NCI-H1694 treated with DMSO at 0.1 percent for 48 hours (cell line): ENCODE measurements at places on chromosomes 5 and 9.
A peak's percentile ranks its signal among the peaks of the same experiment; 100 is the strongest.

DNA sequence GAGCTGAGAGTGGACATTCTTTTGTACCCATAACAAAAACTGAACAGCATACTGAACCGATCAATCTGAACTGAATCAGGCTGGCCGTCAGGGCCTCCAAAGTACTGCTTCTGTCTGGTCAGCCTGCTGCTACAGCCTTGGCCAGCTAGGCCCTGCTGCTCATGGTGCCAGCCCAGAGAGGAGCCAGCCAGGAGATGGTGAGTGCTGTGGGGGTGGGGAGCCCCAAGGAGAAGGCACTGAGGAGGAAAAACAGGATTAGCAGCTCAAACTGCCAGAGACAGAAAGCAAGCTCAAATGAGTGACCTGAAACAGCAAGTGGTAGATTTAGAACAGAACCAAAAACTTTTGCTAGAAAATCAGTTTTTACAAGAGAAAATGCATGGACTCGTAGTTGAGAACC lies 23.9 kb downstream of the SRP19 start:
- no peak for DNase-seq

DNA sequence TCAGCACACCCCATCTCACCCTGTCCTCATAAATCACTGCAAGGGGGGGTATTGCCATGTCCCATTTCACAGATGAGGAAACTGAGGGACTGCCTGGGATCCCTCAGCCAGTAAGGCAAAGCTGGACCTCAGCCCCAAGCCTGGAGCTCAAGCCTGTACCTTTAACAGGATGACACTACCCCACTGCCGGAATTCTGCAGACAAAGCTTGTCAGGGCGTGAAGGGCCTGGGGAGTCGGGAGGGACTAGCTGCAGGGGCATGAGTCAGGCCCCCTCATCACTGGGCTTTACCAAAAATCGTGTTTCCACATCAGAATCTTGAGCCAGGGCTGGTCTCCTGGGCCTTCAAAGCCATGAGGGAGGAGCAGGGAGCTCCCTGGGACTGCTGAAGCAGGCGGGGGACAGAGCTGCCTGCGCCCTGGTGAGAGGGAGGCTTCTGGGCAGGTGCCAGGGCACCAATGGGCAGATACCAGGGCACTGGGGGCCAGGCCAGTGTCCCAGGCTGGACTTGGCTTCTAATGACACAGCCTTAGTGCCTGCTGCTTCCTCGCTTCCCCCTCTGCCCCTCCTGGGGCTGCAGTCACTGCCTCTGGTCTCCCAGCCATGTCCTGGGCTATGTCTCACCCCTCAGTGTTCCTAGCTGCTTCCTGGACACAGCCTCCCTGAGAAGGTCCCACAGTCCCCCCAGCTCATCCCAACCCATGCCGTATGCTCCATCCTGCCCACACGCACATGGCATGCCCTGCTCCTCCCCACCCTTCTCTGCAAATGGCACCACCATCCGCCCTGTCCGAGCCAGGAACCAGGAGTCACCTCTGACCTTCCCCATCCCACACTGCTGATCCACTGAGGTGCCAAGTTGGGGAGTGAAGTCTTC lies 80.7 kb downstream of the LMX1B start:
- DNase-seq: no peak

- DNase-seq: no peak
Observed at GRCh38 chr5:74322191-74322590, 318.3 kb downstream of the ENC1 start.

GRCh38 chr9:17725399-17726010 lies 146.6 kb downstream of the SH3GL2 start:
- DNase-seq: no peak

GRCh38 chr9:3507395-3508077 lies 18.3 kb downstream of the RFX3 start:
- no peak for DNase-seq

GRCh38 chr5:6633469-6634245 lies 417 bp downstream of the SRD5A1 start:
- peak; percentile 7 for DNase-seq

DNA sequence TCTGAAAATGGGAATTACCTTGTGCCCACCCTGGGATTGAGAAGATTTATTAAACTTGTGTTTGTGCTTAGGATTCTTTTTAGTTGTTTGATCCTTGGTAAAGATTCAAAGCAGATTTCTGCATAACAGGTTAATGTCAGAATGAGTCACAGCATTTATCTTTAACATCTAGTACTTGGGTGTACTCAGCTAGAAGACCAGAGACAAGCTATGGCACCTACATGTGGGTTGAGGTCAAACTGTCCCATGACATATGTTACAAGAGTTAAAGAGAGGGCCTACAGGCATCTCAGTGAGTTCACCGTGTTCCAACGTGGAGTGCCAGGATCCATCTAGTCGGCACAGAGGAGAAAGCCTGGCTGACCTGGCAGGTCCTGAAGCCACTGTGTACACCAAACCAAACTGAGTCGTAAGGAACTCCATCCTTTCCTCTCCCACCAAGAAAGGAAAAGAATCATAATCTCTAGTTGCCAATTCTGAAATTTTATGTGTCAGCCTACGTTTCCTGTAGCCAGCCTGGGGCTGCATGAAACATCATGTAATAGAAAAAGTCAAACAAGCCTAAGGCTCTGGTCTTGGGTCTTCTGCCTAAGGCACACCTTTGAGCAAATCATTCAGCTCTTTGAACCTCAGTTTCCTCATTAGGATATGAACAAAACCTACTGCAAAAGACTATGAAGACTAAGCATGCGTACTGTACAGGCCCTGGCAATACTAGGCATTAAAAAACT lies 73.7 kb downstream of the RCL1 start:
- no peak for DNase-seq

GRCh38 chr5:41955432-41956024 lies 30.4 kb downstream of the FBXO4 start:
- no peak for DNase-seq

GRCh38 chr9:112863214-112863613 lies 27.5 kb downstream of the SLC46A2 start:
- no peak for DNase-seq

GRCh38 chr9:121160025-121160424 lies 41.6 kb downstream of the RAB14 start:
- no peak for DNase-seq

DNA sequence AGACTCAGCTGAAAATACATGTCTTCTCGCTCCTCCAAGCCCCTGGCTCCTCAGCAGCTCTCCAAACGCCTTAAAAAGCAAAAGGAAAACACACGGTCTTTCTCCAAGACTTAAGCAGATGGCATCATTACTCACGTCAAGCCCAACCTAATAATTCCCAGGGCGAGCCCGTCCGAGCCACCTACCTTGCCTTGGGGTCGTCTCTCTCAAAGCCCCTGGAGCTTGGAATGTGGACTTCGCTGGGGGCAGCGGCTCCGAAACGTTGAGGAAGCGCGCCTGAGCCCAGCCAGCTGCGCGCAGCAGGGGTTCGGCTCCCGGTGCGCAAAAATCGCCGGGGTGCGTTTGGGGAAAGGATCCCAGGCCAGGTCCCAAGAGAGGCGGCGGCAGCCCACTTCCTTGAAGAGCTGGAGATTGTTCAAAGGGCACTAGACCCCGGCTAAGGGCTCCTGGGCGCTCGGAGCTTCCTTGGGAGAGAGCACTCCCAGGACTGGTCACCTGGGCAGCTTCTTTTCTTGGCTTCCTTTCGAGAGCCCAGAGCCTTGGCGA lies 395 bp downstream of the DRD1 start:
- DNase-seq: no peak

GRCh38 chr5:170296036-170296934 lies 1.3 kb downstream of the LCP2 start:
- no peak for DNase-seq

- DNase-seq: no peak
Observed at GRCh38 chr9:131889437-131890251, 149.8 kb upstream of the RAPGEF1 start.

DNA sequence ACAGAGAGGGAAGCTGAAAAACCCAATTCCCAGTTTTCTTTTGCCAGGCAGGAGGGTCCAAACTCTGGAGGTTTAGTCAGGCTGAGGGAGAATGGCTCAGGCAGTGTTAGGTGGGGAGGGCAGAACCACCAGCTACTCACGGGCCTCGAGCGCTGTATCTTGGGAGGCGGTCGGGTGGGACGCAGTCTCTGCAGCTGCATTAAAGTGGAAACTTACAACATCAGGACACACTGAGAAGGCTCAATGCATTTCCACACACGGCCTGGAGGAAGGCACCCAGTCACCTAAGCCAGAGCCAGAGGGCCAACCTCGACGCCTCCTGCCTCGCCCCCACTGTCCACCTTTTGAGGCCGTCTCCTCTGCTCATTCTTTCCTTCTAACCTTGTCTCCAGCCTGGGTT lies 55.6 kb downstream of the CRB2 start:
- no peak for DNase-seq

GRCh38 chr9:4297786-4298254 lies 2.0 kb downstream of the GLIS3 start:
- peak; percentile 48 for DNase-seq

DNA sequence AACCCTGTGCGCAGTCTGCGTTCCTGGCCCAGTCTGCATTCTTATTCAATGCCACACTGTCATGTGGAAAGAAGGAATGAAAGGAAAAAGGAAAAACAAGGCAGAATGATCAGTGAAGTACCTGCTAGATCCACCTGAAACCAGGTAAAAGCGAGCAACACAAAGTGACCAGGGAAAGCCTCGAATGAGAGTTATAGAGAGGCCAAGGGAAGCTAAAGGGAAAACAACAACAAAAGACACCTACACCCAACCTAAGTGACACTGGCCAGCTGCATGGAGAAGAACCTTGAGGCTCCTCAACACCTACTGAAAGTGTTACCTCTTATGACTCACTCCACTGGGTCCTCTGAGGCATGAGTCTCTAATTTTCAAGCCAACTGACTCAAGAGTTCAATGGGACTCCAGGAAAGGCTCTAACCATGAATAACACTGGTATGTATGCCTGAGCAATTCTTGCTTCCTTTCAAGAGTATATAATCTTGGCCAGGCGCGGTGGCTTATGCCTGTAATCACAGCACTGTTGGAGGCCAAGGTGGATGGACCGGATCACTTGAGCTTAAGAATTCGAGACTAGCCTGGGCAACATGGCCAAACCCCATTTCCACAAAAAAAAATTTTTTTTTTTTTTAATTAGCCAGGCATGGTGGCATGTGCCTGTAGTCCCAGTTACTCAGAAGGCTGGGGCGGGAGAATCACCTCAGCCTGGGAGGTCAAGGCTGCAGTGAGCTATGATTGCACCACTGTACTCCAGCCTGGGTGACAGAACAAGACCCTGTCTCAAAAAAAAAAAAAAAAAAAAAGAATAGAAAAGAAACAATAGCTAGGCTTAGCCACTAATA lies 29.0 kb downstream of the MTMR12 start:
- DNase-seq: no peak

DNA sequence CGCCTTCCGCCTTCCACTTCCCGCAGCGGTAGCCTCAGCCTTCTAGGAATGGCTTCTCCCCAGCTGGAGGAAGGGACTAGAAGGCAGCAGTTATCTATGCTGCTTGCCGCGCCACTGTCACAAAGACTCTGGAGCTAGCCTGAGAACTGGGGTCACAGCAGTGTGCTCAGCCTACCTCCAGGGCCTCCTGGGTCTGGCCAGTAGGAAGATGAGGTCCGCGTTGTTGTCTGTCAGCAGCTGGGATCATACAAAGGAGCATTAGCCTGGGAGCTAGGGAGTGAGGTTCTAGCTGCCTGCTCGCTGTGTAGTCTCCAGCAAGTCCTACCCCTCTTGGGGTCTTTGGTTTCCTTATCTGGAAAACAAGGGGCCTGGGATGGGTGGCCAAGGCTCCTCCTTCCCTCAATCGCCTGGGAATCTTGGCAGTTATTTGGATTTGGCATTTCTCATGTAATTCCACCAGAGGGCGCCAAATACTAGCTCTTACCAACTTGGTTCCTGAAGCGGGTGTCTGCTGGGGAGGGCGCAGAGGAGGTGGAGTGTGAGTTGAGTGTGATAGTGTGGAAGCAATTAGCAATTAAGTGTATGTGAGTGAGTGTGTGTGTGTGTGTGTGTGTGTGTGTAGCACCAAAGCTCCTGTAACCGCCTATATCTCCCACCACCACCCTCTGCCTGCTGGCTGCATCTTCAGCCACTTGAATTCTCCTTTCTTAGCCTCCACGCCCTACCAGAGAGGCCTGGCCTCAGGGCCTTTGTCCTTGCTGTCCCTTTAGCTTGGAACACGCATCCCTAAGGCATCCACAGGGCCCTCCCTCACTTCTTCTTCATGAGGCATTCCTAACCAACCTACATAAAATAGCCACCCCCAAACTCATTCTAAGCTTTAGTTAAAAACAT lies 97.1 kb downstream of the ENTREP1 start:
- peak; percentile 38 for DNase-seq

GRCh38 chr5:62521319-62521718 lies 57.3 kb upstream of the LRRC70 start:
- DNase-seq: no peak

DNA sequence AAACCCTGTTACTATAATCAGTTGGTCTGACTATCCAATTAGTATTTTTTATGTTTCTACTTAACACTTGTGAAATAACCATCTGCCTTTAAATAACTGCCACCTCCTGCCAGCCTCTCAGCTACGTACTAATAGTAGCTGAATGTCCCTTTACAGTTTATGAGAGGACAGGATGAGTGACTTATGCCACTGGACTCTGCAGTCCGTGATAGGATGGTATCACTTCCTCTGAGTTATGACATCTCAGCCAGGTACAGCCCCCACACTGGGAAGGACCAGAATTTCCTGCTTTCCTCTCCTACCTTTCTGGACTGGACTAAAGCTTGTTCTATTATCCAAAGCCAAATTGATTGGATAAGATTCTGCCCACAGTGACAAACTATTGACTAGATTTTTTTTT lies 102.9 kb downstream of the ZFAND5 start:
- DNase-seq: no peak

- no peak for DNase-seq
Observed at GRCh38 chr5:128927644-128928043, 37.6 kb upstream of the SLC27A6 start.

DNA sequence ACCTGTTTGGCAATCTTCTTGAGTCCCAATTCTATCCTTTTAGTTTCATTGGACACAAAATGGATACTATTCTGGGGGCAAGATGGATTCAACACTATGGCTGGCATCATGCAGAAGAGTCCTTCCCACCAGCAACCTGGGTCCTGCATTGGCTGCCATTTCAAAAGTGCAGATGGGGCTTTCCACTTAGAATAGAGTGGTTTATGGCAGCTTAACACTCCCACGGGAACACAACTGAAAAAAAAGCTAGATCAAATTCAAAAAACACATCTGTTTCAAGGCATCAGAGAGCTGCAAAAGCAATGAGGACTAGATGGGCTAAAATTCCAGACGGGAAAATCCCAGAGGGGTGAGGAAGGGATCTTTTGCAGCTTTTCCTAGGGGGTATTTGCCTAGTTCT lies 11.2 kb upstream of the HMHB1 start:
- peak; percentile 44 for DNase-seq

GRCh38 chr5:150178262-150178661 lies 11.6 kb upstream of the SLC6A7 start:
- no peak for DNase-seq

GRCh38 chr5:116459301-116459700 lies 115.3 kb downstream of the SEMA6A start:
- no peak for DNase-seq

GRCh38 chr9:7320139-7320538 lies 479.4 kb downstream of the DMAC1 start:
- no peak for DNase-seq

- DNase-seq: no peak
Observed at GRCh38 chr5:135571902-135572301, 6.9 kb downstream of the CXCL14 start.

GRCh38 chr9:29068461-29068860 lies 1495.2 kb upstream of the C9orf72 start:
- no peak for DNase-seq
